Kidney (tissue), 22 donors: ENCODE measurements at places on chromosomes 7 and 10. TPM values are rescaled to one million over a fixed set of nuclear protein-coding genes. Genes with fewer than 3 reads are reported as not detected.
A peak's percentile ranks its signal among the peaks of the same experiment; 100 is the strongest.

- DNase-seq = no peak
Observed at GRCh38 chr10:132458586-132459300, 61.7 kb downstream of the PWWP2B start.

DNA sequence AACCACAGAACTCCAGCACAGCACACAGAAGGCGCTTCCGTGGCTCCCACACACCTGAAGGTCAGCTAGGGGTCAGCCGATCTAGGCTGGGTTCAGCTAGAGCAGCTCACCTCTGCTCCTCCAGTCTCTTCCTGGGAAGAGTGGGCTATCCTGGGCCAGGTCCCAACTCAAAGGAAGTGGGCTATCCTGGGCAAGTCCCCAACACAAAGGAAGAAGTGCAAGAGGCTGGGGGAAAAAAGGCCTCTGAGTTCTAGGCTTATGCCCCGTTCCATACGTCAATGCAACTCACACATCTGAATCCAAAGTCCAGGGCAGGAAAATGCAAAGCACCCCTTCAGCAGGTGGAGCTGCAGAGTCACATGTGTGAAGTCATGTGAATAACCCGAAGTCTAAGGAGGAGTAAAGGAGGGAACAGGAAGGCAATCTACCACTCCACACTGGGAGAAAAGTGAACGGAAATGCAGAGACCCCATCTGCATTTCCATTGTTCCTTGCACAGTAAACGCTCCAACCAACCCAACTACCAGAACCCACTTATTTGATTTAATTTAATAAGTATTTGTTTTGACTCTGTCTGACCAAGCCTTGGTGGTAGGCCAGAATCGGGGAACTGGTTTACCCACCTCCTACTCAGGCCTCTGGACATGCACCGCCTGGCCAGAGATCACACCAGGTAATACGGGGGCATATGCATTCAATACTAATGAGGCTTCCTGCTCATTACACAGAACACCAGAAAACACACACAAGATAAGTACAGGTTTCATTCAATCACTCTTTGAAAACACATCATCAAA, 95.5 kb upstream of the RNF32 start:
- no peak for DNase-seq

- DNase-seq = no peak
Observed at GRCh38 chr10:44437840-44438511, 53.1 kb upstream of the CXCL12 start.

GRCh38 chr10:78777466-78777865, 291.3 kb upstream of the ZMIZ1 start:
- DNase-seq = peak; percentile 57

DNA sequence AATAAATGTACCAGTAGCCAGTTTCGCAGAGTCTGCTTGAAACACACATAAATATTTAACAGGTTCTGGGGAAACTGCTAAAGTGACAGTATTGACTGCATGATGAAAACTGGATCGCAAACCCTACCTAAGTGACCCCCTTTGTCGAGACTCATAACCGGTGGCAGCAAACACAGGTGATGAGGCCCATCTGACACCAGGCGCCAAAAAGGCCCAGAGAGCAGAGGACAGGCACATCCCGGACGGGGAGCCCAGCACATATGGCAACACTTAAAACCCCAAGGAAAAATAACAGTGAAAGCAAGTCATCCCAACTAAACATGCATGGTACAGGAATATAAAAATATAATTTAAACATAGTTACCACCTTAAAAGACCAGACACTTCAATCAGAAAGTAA, 62.4 kb downstream of the GRB10 start:
- no peak for DNase-seq

GRCh38 chr7:101790566-101791293, 26.7 kb upstream of the CUX1 start:
- DNase-seq = no peak

GRCh38 chr10:88070080-88070880, 206.9 kb downstream of the PTEN start:
- no peak for DNase-seq

DNA sequence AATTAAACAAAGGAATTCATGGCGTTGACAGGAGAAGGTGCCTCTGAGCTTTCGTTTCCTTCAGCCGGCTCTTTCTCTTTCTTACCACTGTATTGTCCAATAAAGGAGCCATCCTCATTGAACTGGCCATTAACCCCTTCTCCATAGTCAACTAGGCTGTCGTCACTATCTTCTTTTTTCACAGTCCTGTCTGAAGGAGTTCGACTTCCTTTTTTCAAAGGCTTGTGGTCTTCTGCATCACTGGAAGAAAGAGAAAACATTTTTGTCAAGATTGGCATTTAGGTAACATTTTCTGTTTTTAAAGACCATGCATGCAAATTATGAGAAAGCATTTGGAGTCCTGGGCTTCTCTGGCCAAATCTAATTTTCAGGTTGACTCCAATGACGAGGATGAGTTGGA, 19.7 kb upstream of the LAMB4 start:
- no peak for DNase-seq

DNA sequence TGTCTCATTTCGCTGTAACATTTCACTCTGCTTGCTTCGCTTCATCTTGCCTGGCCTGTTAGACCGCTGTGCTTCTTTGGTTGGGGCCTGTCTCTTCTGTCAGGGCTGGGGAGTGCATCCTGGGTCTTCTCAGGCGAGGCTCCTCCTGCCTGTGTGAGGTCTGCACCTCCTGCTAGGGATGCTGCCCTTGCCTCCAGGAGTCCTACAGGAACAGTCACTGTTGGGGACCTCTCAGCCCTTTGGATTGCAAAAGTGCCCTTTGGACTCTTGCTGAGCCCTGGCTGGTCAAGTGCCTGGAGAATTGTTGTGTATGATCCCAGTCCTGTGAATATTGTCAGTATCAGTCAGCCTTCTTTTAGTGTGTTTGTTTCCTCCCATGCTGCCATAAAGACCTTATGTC, 84.1 kb downstream of the MDFIC start:
- peak; percentile 13 for DNase-seq

GRCh38 chr7:131425992-131426391, 98.3 kb downstream of the MKLN1 start:
- DNase-seq = peak; percentile 30

DNA sequence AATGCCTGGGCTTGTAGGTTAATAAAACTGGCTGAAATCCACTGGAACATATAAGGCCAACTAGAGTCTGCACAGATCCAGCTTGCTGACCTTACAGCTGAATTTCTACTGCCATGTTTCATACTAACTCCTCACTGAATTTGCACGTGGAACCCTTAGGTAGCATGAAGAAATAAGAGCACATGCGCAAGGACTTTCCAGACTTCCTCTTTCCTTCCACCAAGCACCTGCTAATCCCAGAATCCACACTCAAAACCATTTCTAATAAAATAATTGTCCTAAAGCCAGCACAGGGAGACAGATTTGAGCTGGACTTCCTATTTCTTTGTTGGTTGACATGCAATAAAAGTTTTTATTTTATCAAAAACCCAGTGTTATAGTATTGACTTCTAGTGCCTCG, 46.8 kb downstream of the NPVF start:
- no peak for DNase-seq

BLNK gene
- 28.5 TPM for polyA plus RNA-seq

PITX3 gene
- polyA plus RNA-seq = 0.39 TPM

SLC13A1 gene
- polyA plus RNA-seq = 17.0 TPM
